ENCODE measurements at places on chromosomes 7 and 10. TPM values are rescaled to one million over a fixed set of nuclear protein-coding genes. Genes with fewer than 3 reads are reported as not detected.

NUP42 gene
- total RNA-seq, result 25.6 TPM

CADPS2 gene
- total RNA-seq, result not detected

CALY gene
- total RNA-seq, result 1.8 TPM

CAMK2B gene
- total RNA-seq, result not detected

ENO4 gene
- not detected for total RNA-seq

SFMBT2 gene
- total RNA-seq, result 21.2 TPM

GRCh38 chr7:45143616-45144015 is 14.0 kb upstream of the RAMP3 start:
- no peak overlapping the region for H3K27ac ChIP-seq
- no peaks in the 10 kb centered on the region for H3K27me3 ChIP-seq
- H3K4me1 ChIP-seq, result no peaks in the 10 kb centered on the region

DNA sequence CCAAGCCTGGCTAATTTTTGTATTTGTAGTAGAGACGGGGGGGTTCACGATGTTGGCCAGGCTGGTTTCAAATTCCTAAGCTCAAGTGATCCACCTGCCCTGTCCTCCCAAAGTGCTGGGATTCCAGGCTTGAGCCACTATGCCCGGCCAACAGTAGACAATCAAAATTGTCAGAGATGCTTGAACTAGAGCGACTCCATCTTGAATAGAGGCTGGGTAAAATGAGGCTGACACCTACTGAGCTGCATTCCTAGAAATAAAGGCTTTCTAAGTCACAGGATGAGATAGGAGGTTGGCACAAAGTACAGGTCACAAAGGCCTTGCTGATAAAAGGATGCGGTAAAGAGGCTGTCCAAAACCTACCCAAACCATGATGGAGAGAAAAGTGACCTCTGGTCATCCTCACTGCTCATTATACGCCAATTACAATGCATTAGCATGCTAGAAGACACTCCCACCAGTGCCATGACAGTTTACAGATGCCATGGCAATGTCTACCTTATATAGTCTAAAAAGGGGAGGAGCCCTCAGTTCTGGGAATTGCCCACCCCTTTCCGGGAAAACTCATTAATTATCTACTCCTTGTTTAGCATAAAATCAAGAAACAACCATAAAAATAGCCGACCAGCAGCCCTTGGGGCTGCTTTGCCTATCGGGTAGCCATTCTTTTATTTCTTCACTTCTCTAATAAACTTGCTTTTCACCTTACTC is 134.5 kb downstream of the BAMBI start:
- no peaks in the 10 kb centered on the region for H3K4me1 ChIP-seq
- no peaks in the 10 kb centered on the region for H3K36me3 ChIP-seq
- no peak overlapping the region for H3K4me3 ChIP-seq
- H3K27me3 ChIP-seq, result peaks cover 6% of the 10 kb centered on the region
- H3K27ac ChIP-seq, result no peak overlapping the region
- no peak for DNase-seq

DNA sequence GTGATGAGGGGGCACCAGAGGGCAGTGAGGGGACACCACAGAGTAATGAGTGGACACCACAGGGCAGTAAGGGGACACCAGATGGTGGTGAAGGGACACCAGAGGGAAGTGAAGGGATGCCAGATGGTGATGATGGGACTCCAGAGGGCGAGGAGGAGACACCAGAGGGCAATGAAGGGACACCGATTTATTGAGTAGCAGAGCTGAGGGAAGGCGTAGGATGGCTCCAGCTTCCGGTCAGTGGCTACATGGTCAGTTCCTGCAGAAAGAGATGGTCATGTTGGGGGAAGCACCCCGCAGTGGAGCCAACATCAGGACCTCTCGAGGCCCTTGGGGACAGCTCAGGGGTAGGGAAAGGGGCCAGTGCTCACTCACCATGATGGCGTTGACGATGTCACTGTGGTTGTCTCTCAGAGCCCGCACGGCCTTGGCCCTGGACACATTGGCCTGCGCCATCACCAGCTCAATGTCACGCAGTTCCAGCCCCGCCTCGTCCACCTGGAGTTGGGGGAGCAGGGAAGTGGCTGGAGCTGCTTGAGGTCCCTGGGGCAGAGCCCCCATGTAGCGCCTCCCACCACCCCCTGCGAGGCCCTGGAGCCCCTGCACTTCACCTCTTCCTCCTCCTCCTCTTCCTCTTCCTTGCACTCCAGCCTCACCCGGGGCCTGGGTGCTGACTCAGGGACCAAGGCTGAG is 8.4 kb downstream of the NACAD start:
- H3K27me3 ChIP-seq, result no peaks in the 10 kb centered on the region
- peaks cover 22% of the 10 kb centered on the region for H3K36me3 ChIP-seq
- no peak overlapping the region for H3K27ac ChIP-seq
- no peak overlapping the region for H3K4me3 ChIP-seq

DNA sequence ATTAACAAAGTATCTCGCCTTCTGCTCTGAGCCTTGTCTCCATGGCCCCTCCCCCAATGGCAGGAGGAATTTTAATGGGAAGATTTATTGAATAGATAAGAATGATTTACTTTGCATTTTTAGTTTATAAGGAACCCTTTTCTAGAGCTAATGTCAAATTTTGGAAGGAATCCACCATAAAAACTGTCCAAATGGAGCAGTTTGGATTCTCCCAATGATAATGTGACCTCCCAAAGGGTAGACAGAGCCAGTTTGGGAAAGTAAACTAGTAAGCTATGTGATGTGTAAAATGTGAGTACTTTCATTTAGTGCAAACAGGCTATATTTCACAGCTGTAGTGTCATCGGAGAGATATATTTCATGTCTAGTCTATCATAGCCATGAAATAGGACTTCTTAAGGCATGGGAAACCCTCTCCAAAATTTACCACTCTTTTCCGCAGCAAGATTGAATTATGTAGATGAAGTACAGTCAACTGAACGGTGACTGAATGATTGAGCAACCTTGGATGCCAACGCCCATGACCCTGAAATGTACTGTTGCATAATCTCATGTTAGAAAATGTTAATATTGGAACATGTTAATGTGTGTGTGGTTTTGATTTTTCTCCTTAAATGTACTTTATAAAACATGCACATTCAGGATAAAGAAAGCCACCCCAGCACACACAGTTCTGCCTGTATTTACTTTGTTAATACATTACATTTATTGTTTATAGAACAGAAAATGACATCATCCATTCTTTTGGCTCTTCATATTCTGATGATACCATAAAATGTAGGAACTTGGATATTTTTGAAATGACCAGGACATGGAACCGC is 140.6 kb downstream of the NRP1 start:
- H3K36me3 ChIP-seq, result no peaks in the 10 kb centered on the region
- no peak overlapping the region for H3K27ac ChIP-seq
- no peak for DNase-seq
- peaks cover 3% of the 10 kb centered on the region for H3K27me3 ChIP-seq

DNA sequence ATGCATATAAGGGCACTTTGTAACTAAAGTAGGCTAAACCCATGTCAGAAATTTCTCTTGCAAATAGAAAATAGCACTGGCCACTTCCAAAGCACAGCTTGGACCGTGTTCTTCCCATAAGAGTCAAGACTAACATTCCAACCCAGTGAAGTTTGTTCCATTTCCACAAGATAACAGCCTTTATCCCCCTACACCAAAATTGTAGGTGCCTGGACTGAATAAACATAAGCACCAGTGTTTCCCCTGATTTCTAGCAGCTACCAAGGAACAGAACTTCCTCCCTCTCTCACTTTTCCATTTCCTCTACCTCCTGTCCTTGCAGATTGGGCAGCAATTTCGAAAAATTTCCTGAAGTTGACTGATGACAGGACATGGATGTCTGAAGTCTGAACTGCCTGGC is 219.7 kb downstream of the CREB5 start:
- H3K36me3 ChIP-seq, result no peaks in the 10 kb centered on the region
- H3K4me1 ChIP-seq, result no peaks in the 10 kb centered on the region
- H3K27me3 ChIP-seq, result peaks cover 2% of the 10 kb centered on the region
- DNase-seq, result no peak
- H3K27ac ChIP-seq, result no peak overlapping the region

DNA sequence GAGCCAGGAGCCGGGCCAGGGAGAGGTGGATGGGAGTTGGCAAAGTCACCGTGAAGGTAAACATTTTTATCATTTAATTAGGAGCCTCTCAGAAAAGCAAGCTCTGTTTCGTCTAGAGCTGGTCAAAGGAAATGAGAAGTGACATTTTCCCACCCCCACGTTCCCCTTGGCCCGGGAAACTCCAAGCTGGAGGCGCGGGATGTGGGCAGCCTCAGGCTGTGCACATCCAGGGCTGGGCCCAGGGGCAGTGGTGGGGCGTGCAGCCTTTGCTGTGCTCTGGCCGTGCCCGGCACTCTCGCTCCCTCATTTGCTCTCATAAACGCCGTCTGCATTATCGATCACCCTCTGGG is 135.6 kb upstream of the RET start:
- no peaks in the 10 kb centered on the region for H3K27me3 ChIP-seq
- no peak overlapping the region for H3K4me3 ChIP-seq
- DNase-seq, result no peak
- H3K36me3 ChIP-seq, result no peaks in the 10 kb centered on the region
- no peak overlapping the region for H3K27ac ChIP-seq

GRCh38 chr10:86708068-86708782 is 39.9 kb downstream of the LDB3 start:
- no peak overlapping the region for H3K4me3 ChIP-seq
- H3K4me1 ChIP-seq, result peaks cover 8% of the 10 kb centered on the region
- H3K27ac ChIP-seq, result no peak overlapping the region
- H3K27me3 ChIP-seq, result no peaks in the 10 kb centered on the region

DNA sequence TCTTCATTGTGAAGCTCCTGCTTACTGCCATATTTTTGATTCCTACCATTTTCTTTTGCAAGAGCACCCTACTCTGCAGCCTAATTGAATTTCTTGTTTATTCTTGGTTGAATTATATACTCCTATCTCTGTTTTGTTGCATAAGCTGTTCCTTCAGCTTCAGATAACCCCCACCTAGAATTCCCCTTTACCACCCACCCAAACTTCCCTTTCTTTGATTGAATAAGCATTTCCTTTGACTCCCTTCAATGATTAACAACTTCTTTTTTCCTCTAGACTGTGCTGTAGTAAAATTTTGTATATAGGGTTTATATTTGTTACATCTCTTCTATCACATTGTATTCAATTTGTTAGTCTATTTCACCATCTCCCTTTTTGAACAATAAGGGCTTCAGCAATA is 168.1 kb downstream of the GPR37 start:
- no peak for DNase-seq
- H3K4me3 ChIP-seq, result no peak overlapping the region
- H3K27me3 ChIP-seq, result no peaks in the 10 kb centered on the region
- no peaks in the 10 kb centered on the region for H3K4me1 ChIP-seq
- no peak overlapping the region for H3K27ac ChIP-seq
- H3K36me3 ChIP-seq, result no peaks in the 10 kb centered on the region

DNA sequence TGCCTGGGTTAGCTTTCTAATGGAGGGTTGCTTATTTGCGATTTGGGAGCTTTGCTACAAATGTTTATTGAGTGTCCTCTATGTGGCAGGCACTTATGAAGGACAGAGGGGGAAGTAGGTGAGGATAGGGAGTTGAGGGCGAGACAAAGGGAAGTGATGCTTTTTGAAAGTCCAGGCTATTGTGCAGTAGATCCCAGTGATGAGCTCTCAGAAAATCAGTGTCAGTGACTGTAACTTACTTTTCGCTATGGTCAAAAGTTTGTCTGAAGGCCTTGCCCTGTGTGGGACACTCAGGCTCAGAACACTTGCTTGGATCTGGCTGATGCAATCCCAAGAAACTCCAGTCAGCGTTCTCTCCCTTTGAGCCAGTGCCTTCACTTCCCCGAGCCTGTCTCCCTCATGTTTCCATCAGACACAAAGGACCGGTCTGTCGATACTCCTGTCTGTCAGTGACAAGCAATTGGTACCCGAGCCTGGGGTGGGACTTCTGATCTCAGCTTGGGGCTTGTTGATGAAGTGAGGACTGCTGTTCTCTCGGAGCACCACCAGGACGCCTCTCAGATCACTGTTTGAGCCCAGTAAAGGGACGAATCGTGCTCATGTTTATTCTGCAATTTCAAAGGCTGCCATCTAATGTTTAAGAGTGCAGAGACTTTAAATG is 63.1 kb upstream of the SORCS3 start:
- no peak overlapping the region for H3K27ac ChIP-seq
- no peak for DNase-seq
- peaks cover 4% of the 10 kb centered on the region for H3K4me1 ChIP-seq

GRCh38 chr7:117095055-117095454 is 141.8 kb downstream of the ST7 start:
- no peaks in the 10 kb centered on the region for H3K36me3 ChIP-seq
- no peak for DNase-seq
- no peaks in the 10 kb centered on the region for H3K27me3 ChIP-seq
- H3K4me1 ChIP-seq, result no peaks in the 10 kb centered on the region
- no peak overlapping the region for H3K27ac ChIP-seq

GRCh38 chr7:74717889-74718288 is 55.9 kb upstream of the NCF1 start:
- H3K27ac ChIP-seq, result no peak overlapping the region
- no peak overlapping the region for H3K4me3 ChIP-seq
- H3K4me1 ChIP-seq, result no peaks in the 10 kb centered on the region
- peaks cover 62% of the 10 kb centered on the region for H3K36me3 ChIP-seq
- no peak for DNase-seq

DNA sequence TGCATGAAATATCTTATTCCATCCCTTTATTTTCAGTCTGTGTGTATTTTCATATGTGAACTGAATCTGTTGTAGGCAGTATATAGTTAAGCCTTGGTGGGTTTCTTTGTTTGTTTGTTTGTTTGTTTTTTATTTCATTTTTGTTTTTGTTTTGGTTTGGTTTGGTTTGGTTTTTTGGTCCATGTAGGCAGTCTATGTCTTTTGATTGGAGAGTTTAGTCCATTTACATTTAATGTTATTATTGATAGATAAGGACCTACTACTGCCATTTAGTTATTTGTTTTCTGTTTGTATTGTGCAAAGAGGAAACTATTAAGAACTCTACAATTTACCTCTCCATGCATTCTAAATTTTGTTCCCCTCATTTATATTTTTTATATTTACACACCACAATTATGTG is 695.9 kb upstream of the GRM3 start:
- H3K4me1 ChIP-seq, result no peaks in the 10 kb centered on the region
- no peak overlapping the region for H3K4me3 ChIP-seq
- no peak for DNase-seq
- no peaks in the 10 kb centered on the region for H3K27me3 ChIP-seq

DNA sequence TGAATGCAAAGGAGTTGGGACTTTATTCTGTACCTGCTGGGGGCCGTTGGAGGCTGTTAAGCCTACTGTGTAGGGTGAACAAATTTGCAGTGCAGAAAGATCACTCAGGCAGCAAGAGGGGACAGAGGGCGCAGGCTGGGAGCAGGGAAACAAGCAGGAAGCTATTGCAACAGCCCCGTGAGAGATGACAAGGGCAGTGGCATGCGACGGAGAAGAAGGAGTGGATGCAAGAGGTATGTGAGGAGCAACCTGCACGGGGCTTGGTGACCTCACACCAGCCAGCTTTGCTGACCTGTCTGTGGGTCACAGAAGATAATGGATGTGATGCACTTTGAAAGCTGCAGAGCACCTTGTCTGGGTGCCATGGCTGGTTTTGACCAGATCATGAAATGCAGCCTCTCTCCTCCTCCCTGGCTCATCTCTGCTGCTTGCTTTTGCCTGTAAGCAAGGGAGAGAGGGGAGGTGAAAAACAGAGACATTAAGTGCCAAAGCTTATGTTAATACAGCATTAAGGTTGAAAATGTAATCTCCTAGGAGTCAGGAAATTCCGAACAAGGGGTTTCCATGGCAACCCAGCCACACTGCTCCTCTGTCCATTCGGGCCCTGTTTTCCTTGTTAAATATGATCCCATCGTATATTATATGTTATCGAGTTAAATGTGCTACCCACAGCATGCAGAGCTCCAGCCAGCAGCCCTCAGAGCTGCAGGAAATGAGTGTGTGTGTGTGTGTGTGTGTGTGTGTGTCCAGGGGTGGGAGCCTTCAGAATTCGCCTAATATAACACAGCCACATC is 314.3 kb upstream of the ZMIZ1 start:
- H3K4me1 ChIP-seq, result no peaks in the 10 kb centered on the region
- no peak overlapping the region for H3K27ac ChIP-seq
- no peaks in the 10 kb centered on the region for H3K27me3 ChIP-seq

Data from CD4-positive, CD25-positive, alpha-beta regulatory T cell (primary cell).